ENCODE measurements at places on chromosomes 7 and 10.

GRCh38 chr7:36811807-36812206 is 87.5 kb upstream of the AOAH start:
- no peak for DNase-seq

DNA sequence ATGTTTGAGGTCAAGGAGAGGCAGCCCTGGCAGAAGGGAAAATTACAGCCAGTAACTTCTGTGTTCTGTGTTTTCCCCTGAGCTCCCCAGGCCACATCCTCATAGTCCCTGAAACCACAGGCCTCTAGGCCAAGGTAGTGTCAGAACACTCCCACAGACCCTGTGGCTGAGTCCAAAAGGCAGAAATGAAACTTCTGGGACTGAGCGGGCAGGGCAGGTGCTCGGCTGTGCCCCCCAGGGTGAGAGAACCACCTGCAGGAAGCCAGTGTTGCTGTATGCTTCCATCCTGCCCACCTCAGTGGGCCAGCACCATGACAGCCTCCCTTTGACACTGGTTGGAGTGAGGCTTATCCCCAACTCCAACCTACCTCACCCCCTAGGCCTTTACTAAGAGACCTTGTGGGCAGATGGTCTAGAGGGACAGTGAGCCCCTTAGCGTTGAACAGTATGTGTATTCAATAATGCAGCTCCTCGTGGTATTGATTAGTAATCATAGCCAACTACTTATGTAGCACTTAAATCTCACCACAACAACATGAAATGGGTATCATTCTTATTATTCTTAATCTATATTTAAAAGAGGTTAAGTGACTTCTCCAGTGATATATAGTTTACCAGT is 30.3 kb downstream of the PIK3CG start:
- no peak for DNase-seq

- DNase-seq, result no peak
Observed at GRCh38 chr10:14532473-14533251, 201.9 kb upstream of the FRMD4A start.

GRCh38 chr10:32161586-32161985 is 105.4 kb upstream of the KIF5B start:
- DNase-seq, result no peak

- DNase-seq, result no peak
Observed at GRCh38 chr7:27247000-27247399, 4.4 kb downstream of the EVX1 start.

GRCh38 chr10:75662715-75663114 is 231.3 kb downstream of the LRMDA start:
- no peak for DNase-seq
